Osteoblast (primary cell): ENCODE measurements at places on chromosomes 6 and 20. TPM values are rescaled to one million over a fixed set of nuclear protein-coding genes. Genes with fewer than 3 reads are reported as not detected.

DNA sequence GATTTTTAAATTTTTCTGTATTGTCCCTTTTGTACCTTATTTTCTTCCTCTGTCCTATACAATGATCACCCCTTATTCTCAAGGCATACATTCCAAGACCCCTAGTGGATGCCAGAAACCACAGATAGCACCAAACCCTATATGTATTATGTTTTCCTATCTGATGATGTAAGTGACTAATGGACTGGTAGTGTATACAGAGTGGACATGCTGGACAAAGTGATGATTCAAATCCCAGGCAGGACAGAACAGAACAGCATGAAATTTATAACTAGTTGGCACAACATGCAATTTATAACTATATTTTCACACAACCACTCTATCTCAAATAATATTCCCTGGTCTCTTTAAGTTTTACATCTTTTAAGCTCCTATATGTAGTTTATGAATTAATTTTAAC is 205.6 kb upstream of the FLRT3 start:
- DNase-seq, result no peak

GRCh38 chr6:73969971-73970970 is 274.3 kb downstream of the CD109 start:
- DNase-seq, result no peak

PROKR2 gene
- total RNA-seq, result not detected in 2 replicates

- DNase-seq, result no peak
These were observed 21.3 kb downstream of the PRKN start for GRCh38 chr6:162706232-162706631.

DNA sequence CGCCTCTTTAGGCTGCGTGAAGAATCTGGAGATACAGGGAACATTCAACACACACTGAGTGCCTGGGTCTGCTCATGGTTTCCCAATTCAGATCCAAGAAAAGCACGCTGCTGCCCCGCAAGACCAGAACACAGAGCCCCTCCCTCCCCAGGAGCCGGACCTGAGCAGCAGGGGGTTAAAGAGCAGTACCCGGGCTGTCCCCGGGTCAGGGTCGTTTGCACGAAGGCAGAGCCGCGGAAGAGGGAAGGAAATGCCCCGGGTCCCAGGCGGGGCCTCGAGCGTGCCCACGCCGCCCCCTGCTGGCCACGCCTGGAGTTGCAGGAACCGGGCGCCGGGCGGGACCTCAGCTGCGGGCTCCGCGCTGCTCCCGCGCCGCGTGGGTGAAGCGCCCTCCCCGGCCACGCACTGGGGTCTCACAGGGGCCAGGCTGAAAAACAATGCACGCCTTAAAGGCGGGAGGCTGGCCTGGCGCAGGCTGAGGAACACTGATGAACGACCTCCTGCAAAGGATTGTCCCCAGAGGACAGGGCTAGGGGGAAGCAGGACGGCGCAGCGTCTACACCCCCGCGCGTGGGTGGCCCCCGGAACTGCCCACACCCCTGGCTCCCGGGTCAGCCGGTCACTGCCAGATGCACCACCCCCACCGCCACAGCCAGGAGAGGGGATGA is 48.9 kb downstream of the ANKRD60 start:
- peak; percentile 94 for DNase-seq

- no peak for DNase-seq
These were observed 37.3 kb downstream of the BLTP3A start for GRCh38 chr6:34829137-34829536.

GHRH gene
- total RNA-seq, result not detected in 2 replicates

ALDH5A1 gene
- 1.8 and 2.2 TPM in 2 replicates for total RNA-seq

RIPOR3 gene
- total RNA-seq, result 1.1 and 2.4 TPM in 2 replicates

DNA sequence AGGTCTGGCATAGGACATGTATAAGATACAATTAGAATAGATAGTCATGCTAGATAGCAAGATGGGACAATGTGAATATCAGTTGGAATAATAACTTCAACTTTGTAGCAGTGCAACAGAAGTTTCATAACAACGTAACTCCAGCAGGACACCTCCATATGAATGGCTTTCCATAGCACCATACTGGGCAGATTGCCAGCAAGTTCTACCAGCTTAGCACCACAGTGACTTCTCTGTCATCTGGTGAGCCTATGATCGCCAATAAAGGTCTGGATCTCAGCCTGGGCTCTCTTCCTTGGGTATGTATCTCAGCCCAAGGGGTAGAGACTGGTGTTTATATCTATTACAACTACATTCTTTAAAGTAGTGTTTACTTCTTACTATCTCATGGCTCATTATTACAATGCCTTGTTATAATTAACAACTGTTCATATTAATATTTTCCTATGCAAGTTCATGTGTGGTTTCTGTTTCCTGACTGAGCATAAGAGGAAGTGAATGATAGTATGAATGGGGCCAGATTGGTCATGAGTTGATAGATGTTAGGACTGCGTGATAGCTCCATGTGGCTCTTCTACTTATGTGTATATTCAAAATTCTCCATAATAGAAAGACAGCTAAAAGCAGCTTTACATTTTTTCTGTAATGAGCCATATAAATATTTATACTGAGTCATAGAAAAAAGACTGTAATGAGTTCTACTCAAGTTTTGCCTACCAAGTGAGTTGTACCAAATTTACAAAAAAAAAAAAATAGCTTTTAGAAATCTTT is 22.9 kb downstream of the HTR1B start:
- DNase-seq, result no peak

BPI gene
- total RNA-seq, result under 0.01 TPM in 1 of 2 replicates, not detected in the other

IER3 gene
- 29.5 and 54.6 TPM in 2 replicates for total RNA-seq

DNA sequence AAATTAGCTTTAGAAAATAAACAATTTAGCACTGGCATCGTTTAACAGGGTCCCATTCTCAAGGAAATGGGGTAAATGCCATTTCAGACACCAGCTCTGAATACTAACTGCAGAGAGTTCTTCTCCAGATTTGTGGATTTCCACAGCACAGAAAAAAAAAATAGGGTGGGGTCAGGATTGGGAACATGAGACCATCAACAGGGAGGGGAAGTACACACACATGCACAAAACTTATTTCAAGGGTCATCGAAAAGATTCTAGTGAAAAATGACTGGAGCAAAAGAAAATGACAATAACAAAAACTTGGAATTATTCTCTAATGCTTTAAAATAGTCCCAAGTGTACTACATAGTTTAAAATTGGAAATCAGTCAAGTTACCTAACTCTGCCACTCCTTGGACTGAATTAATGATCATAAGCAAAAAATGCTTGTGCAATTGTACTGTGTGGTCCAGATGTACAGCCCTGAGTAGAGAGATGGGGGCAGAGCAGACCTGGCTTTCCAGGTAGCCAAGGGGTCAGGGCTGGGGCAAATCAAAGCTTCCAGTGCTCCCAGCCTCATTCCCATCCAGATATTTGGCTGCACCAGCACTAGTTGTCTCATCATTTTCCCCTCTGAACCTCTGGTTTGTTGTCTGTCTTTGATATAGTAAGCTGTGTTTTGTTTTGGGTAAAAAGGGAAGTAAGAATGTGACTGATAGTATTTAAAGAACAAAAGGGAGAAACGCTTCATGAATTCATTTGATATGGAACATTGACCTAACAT is 152.4 kb downstream of the SOBP start:
- no peak for DNase-seq

DNA sequence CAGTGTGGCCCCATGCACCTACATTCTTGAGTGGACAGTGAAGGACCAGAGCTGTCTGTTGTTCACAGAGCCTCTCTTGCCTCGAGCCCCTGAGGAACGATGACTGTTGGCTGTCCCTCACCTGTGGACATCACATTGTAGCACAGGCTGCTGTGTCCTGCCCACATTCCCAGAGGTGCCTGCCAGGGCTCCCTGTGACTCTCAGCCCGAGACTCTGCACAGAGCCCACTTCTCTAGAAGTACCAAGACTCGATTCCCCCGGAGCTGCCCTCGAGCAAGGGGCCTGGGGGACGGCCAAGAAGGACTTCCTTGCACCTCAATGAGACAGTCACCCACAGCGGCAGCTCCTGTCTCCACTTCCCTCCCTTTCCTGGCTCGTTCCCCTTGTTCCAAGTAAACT is 28.6 kb upstream of the DLGAP4 start:
- peak; percentile 60 for DNase-seq

DNA sequence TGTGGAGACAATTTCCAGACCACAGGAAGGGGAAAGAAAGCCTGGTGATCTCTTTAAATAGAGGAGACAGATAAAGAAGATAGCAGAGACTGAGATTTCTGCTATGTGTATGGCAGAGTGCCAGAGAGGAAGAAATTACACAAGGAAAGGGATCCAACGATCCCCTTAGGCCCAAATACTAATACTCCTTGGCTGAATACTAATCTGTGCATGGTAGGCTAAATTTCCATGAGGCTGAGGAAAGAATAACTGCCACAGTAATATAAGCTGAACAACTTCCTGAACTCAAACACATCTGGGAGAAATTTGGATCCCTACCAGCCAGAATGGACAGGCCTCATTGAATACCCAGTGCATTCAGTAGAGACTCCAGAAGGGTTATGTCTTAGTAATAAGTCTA is 83.3 kb upstream of the TNFAIP3 start:
- no peak for DNase-seq

DNA sequence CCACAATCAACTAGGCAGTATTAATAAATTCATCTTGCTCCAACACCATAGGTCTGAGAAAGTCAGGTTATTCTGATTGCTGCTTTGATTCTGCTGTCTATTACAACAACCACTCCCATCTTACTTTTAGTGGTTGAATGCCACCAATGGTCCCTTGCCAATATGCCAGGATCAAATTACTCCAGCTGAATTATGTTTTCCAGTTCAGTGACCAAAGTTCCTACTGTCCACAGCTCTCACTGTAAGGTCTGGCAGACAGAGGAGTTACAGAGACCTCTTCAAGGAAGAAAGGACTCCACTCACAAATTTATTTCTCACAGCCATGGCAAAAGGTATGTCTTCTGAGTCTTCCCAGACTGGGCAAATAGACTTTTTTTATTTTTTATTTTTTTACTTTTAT is 557.0 kb downstream of the HAO1 start:
- DNase-seq, result no peak

DNA sequence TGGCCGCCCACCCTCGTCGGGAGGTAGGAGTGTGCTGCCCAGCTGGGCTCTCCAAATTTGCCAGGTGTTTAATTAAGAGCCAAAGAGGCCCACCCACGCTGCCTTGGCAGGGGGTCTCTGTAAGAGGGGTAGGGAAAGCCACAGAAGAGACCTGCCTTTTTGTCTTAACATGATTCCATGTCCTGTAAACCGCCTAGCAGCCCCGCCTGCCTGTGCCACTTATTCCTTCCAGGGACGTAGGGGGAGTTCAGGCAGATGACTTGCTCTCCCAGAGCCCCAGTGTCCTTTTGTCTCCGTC is 2.1 kb downstream of the FAM210B start:
- DNase-seq, result peak; percentile 6

DNA sequence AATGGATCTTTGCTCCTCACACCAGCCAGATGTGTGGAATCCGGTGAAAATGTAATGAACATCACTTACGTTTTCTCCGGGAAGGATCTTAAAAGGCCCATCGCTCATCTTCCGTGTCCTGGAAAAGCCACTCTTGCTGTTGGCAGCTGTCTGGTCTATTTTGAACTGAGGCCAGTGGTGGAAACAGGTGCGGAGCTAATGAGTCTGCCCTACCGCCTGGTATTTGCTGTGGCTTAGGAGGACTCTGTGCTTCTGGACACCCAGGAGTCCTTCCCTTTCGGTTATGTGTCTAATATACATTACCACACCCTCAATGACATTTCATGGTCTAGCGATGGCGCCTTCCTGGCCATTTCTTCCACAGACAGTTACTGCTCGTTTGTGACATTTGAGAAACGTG is 264.2 kb upstream of the PREP start:
- no peak for DNase-seq

UBE2C gene
- 2.5 and 2.7 TPM in 2 replicates for total RNA-seq

MUCL3 gene
- not detected in 2 replicates for total RNA-seq

DNA sequence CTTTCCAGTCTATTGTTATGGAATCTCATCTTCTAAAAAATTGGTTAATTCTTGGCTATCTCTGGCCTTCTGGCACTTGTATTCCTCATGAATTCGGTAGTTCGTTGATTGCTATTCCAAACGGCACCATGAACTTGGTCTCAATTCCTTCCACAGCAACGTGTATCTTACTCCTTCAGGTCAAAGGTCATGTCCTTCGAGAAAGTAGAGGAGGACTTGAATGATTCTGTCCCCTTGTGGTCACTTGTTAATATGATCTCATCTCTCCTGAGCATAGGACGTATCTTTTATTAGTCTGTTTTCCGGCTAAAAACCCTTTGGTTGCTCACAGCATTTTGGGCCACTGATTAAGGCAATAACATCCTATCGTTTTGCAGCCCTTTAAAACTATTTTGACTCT is 9.4 kb downstream of the TLDC2 start:
- DNase-seq, result peak; percentile 26

ESR1 gene
- total RNA-seq, result 2.4 and 3.3 TPM in 2 replicates

DHX16 gene
- 25.6 and 26.1 TPM in 2 replicates for total RNA-seq
